ENCODE measurements at places on chromosomes 16 and 17.

DNA sequence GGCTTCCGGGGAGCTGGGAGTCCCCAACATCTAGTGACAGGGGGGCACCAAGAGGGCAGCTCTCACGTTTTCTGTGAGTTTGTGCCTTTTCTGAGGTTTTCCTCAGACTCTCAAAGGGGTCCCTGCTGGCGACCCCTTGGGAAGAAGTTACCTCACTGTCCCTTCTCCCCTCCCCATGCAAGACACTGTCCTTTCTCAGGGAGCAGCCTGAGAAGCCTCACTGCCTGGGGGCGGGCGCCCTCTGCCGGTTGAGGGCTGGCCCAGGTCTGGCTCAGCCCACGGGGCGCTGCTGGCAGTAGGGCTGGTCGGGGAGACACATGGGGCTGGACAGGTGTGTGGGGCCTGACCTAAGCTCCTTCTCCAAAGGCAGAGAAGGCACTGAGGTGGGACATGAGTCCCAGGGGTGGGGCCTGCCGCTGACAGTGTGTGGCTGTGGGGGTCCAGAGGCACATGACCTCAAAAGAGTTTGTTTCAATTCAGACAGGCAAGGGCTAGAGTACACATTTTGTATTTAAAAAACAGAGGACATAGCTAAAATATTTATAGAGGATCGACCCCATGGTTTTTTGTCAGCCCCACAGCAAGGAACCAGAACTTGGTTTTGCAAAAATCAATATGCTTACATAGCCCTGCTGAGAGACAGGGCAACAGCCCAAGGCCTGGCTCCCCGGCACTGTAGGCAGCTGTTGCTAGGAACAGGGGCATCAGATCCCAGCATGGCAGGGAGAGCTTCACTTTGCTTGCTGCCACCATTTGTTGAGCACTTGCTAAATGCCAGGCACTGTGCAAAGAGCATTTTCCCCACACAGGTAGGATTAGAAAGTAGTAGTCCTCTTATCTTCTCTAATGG is 18.5 kb upstream of the ALDH3A1 start:
- DNase-seq: peak; percentile 83

DNA sequence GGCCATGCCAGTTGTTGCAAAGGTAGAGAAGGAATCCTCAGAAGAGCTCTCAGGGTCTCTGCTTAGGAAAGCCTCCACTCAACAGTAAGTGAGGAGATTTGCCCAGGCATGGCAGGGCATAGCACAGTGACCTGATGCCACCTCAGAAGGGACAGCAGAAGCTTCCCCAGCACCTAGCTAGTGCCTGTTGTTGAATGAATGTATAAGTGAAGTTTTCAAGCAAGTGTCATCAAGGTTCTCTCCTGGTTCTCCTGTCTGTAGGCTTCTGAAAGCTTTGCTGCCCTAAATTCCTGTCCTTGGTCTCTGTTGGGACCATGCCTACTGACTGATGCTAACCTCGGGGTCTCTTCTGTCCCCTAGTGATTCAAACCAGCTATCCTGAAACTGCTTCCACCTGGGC is 114.9 kb upstream of the TBX2 start:
- no peak for DNase-seq

DNA sequence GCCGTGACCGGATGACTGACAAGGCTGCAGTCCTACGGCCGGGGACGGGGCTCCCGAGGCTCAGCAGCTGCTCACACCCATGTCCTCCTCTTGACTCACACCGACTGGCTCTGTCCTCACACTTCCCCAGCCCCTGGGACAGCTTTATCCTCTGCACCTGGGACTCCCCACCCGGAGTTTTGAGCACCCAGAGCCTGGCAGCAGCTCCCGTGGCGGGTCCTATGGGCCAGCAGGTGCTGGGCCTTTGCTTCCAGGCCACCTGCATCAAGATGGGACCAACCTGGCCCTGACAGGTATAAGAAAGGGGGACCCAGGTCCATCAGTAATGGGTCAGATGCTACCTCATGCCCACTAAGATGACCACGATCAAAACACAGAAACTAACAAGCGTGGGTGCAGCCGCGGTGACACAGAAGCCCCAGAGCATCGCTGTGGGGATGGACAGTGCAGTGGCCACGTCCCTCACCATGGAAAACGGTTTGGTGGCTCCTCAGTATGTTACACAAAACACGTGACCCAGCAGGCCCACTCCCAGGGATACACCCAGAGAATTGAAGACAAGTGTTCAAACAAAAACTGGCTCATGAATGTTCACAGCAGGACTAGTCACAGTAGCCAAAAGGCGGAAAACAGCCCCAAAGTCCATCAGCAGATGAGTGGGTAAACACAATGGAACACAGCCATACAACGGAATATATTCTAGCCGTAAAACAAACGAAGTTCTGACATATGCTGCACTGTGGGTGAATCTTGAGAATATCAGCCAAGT is 3.3 kb upstream of the NOTUM start:
- no peak for DNase-seq

DNA sequence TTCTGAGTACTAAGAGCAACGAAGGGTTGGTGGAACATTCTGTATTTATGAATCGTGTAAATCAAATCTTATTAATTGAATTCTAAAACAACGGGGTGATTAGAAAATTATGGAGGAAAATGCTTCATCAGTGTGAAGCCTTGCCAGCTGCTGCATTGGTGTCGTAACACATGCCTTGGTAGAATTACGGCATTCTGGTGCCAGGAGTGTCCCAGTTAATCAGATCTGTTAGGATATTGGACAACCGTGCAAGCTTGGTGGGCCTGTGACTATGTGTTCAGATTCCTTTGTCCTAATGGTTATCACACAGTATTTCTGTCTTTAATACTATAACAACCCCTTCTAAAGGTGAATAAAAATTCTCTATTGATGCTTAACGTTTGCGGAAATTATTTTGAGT is 44.2 kb upstream of the TANC2 start:
- no peak for DNase-seq

- DNase-seq: no peak
These were observed 167.7 kb upstream of the WSCD1 start for GRCh38 chr17:5902181-5903140.

DNA sequence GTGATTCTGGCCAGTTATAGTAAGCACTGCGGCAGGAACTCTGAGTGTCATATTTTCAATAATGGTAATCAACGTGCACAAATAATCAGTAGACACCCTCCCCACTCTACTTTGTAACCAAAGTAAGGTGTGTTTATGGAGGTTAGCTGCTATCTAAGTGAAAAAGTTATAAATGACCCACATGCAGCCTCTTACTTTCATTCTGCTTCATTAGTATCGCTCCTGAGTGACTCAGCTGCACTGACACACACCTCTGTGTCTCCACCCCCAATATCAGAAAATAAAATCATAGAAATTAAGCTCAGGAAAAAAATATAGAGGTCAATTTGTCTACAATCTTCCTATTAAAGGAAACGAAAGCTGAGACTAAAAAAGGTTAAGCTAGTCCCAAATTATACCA is 64.1 kb upstream of the TRAP1 start:
- DNase-seq: no peak

GRCh38 chr17:45277992-45278391 is 16.1 kb upstream of the SPATA32 start:
- no peak for DNase-seq

DNA sequence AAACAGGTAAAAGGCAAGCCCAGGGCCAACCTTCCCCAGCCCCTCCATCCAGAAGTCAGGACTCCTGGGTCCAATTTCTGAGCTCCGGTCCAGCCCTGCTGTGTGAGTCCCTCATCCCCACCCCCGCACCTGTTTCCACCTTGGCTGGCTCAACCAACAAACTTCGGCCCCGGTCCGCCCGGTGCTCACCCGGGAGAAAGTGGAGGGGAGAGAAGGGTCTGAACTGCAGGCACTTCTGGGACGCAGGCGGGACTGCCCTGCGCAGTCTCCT is 541 bp downstream of the RHBDF2 start:
- DNase-seq: no peak

DNA sequence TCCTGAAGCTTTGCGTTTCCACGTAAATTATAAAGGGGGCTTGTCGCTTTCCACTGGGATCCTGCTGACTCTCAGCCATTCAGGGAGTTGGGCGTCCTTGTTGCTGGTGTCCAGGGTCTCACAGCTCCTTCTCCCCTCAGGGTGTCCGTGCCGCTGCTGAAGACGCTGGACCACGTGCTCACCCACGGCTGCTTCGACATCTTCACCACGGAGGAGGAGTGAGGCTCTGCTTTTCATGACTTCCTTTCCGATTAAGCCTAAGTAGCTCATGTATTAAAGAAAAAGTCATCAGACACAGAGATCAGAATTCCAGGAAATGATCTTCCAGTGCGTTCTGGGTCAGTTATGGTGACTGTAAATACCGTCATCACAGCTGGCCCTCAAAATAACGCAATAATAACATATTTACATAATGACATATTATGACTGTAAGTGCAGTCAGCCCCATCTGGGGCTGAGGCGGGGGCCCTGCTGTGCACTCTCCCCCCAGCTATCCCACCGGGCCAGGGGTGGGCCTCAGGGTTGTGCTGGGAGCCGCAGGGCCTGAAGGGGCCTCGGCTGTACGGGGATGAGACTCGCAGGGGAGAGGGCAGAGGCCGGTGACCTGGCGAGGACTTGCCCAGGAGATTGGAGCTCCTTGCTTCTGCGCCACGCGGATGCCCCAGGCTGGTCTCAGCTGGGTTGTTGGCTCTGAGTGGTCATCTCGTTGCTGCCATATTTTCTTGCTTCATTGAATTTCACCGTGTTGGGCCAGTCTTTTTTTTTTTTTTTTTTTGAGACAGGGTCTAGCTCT is 92.9 kb upstream of the ZNF750 start:
- peak; percentile 45 for DNase-seq

DNA sequence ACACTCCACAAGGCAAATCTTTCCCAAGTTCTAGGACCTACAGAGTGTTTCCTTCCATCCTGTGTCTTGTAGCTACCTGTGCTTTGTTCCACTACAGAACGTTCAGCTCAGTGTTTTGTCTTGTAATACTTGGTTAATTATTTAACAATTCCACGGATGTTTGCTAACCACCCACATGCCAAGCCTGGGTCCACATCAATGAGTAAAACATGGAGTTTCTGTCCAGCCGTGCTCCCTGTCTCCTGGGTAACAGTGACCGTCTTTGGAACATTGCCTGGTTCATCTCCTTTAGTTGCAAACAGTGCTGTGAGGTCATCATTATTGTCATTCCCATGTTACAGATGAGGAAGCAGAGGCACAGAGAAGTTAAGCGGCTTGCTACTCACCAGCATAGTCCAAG is 41.3 kb downstream of the IRF8 start:
- DNase-seq: no peak

DNA sequence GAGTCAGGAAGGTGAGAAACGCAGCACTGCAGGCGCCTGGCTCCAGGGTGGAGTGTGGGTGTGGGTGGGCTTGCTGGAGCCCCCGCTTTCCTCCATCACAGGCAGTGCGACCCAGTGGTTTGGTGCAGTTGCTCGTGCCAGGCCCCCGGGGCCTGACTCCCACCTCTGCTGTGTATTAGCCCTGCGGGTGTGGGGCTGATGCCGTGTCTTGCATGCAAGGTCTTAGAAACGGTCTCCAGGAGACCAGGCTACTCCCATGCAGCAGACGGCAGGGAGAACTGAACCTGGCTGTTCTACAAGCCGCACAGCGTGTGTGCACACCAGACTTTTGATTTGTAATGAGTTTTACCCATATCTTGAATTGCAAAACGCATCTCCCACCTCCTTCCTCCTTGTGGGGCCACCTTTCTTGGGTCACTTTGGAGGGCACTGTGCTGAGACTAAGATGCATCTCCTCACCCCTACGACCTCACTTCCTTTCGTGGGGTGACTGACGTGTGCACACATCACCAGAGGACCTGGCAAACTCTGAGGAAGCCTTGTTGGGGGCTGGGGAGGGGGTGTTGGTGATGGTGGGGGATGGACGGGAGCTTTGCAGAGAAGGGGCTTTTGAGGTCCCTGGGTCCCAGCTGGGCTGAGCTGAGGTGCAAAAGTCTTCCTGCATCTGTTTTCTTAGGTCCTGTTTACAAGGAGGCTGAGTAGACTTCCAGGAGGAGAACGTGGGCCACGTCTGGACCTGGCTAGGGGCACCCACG is 101.8 kb upstream of the TNRC6C start:
- no peak for DNase-seq

GRCh38 chr17:34847938-34848337 is 113.3 kb downstream of the CCT6B start:
- no peak for DNase-seq

DNA sequence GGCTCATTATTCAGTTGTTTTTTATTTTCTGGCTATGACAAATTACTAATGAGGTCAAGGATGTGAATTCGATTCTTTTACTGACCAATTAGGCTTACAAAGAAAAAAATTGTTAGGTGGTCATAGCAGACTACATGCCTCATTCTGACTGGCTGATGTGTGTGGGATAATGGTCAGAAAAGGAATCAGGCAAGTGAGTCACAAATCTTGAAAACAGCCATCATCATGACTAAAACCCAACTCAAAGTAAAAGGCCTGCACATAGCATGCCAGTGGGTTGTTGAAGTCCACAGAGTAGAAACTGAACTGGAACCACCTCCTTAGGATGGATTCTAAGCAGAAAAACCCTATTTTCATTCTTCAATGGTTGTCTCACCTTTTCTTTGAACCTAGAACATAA is 8.6 kb downstream of the RPGRIP1L start:
- DNase-seq: no peak

- peak; percentile 71 for DNase-seq
These were observed 545 bp downstream of the ARHGAP17 start for GRCh38 chr16:25014500-25015147.

GRCh38 chr16:89248196-89248982 is 30.9 kb downstream of the ZNF778 start:
- no peak for DNase-seq

- DNase-seq: no peak
These were observed 148.0 kb upstream of the TNRC6C start for GRCh38 chr17:77810536-77810935.

DNA sequence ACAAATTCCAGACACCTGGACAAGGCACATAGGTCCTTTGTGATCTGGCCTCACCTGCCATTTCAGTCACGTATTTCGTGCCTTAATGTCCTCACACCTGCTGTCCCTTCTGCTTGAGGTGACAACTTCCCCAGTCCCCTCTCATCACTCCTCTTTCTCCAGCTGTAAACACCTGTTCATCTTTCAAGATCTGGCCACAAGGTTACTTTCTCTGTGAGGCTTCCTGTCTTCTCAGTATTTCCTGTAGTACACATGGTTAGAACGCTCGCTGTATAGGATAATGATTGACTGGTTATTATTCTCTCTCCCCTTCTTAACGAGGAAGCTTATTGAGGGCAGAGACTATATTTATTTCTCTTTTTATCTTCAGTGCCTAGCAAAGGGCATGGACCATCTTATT is 74.5 kb upstream of the PMFBP1 start:
- no peak for DNase-seq

DNA sequence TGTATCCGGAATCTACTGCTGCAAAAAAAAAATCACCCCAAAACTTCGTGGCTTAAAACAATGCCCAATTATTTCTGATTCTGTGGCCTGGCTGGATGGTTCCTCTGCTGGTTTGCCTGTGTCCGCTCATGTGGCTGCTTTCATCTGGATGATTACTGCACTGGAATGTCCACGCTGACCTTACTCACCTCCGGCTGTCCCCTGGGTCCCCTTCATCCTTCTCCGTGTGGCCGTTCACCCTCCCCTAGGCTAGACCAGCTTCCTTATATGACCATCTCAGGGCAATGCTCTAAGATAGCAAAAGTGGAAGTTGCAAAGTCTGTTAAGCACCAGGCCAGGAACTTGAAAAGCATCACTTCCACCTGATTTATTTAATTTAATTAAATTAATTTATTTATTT is 31.4 kb upstream of the SPNS2 start:
- DNase-seq: no peak

- no peak for DNase-seq
These were observed at the start of gene CHRNE for GRCh38 chr17:4903051-4903818. TSS of gene CHRNE (minus strand) at chr17:4903098. CDS start at chr17:4903063, 35 bp downstream.

GRCh38 chr16:57630931-57631845 is 2.8 kb downstream of the ADGRG1 start:
- no peak for DNase-seq
